ENCODE measurements at places on chromosomes 7 and 10.

DNA sequence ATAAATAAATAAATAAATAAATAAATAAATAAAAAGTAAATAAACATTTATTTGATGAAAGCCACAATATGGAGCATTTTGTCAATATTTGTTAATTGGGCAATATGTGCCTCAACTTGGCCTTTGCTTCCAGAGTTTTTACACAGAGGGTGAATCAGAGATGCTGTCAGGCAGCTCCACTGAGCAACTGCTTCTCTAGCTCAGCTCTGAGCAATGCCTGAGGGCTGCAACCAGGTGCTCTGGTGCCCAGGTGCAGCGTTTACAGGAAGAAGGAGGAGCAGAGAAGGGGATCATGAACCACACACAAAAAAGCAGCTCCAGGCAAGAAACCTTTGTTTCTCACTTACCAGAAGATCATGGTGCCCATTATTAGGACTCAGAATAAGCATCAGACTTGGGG is 876.2 kb upstream of the AUTS2 start:
- DNase-seq, result no peak

DNA sequence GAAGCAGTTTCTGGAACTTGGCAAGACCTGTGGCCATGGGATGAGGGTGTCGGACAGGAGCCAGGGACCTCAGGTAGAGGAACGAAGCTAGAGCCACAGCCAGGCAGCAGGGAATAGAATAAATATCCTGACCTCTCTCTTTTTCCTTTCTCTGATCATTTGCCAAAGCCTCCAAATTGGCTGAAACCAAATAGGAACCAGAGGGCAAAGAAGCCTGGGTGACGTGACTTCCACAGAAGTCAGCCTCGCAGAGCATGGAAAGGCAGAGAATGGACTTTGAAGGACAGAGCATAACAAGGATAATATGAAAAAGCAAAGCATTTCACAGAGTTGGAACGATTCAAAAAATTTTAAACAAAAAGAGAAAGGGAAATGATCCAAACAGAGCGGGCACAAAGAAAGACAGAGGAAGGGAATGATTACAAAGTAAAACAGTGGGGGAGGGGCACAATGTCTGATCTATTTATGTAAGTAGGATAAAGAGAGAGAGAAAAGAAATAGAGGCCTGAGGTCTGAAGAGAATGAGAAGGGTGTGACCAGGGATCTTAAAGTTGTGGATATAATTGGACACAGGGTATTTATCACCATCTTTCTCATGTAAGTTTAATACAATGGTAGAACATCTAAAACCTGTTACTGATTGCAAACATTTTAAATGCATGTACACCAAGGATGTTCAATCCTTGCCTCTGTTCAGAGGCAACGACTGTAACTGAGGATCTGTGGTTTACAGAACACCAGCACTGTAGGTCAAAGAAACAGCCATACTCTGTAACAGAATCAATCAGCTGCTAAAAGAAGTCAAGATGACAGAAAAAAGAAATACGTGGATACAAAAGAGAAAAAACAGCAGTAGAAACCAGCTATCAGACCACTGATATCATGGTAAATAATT is 4.5 kb upstream of the ZEB1 start:
- no peak for DNase-seq

GRCh38 chr7:18347170-18347569 is 148.4 kb upstream of the HDAC9 start:
- no peak for DNase-seq

GRCh38 chr10:51630640-51631005 is 68.8 kb downstream of the CSTF2T start:
- no peak for DNase-seq

DNA sequence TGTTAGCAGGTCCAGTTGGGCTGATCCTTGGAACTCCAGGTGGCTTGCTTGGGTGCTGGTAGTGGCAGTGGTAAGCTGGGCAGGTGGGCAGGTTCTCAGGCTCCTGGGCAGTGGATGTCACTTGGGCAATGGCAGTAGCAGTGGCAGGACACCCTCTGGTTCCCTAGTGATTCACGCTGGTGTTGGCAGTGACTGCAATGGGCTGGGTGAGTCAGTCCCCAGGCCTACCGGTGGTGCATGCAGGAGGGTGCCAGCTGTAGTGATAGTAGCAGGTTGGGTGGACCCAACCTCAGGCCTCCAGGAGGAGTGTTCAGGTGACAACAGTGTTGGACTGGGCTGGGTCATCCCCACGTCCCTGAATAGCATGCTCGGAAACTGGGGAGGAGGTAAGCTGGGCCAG is 189.2 kb downstream of the ZEB1 start:
- DNase-seq, result no peak

DNA sequence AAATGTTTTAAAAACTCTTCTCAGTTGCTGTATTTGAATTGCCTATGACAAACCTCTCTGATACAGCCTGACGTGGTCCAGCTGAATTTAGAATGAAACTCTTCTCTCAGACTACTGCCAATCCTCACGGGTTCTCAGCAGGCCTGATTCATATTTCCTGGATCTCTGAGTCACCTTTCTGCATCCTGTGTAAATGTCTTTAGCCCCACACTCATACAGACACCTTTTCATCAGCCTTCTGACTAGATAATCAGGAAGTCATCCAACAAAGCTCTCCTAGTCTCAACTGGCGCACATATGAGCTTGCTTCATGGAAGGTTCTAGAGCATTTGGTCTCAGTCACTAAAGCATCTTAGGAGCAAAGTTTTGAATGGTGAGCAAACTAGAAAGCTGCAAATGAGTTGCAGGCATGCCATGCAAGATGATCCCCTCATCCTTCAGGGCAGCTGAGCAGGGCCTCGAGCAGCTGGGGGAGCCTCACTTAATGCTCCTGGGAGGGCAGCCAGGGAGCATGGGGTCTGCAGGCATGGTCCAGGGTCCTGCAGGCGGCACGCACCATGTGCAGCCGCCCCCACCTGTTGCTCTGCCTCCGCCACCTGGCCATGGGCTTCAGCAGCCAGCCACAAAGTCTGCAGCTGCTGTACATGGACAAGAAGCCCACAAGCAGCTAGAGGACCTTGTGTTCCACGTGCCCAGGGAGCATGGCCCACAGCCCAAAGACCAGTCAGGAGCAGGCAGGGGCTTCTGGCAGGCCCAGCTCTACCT is 182.8 kb downstream of the ARHGAP12 start:
- peak; percentile 19 for DNase-seq

DNA sequence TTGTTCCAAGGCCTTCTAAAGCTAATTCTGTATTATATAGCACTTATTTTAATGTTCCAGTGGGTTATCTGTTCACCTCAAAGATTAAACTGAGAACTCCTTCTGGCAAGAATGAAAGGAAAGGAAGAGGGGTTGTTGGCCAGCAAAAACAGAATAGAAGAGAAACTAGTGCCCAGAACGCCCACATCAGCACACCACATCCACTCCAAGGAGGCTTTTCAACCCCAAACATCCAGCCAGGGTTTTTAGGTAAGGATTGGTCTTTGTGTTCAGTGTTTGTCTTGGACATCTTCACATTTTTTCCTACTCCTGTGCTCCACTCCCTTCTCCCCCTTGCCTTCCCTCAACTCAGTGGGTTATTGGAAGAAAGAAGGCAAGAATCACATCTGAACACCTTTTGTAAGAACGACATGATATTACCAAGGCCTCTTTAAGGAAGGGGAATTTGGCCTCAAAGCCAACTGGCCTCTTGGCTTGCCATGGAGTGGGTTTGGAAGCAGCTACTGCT is 55.8 kb downstream of the BICC1 start:
- no peak for DNase-seq

- peak; percentile 11 for DNase-seq
Observed at GRCh38 chr10:12350167-12350872, 973 bp downstream of the CAMK1D start.

DNA sequence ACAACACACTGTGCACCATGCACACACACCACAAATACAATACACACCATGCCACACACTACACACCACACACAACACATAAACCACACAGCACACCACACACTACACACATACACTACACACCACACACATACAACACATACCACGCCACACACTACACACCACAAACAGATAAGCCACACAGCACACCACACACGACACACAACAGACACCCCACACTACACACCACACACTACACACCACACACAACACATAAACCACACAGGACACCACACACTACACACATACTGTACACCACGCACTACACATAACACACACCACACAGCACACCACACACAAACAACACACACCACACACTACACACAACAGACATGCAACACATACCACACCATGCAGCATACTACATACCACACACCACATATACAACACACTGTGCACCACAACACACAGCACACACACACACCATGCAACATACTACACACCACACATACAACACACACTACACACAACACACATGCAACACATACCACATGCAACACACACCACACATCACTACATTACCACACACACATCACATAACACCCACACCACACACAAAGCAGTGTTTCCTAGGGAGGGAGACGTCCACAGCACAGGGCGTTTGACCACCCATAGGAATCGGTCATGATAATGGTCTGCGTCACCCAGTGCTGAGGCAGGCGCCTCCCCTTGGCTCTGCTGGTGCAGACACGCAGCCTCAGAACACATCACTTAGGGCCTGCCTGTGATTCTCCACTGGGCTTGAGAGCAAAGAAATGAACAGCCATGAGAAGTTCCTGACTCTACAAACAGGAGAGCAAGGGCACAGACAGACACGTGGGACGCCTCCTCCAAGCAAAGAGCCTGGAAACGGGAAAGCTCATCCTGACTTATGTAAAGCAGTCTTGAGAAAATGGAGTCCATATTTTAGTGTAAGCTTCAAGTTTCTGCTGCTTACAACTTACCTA is 458.3 kb downstream of the PTPRN2 start:
- no peak for DNase-seq

DNA sequence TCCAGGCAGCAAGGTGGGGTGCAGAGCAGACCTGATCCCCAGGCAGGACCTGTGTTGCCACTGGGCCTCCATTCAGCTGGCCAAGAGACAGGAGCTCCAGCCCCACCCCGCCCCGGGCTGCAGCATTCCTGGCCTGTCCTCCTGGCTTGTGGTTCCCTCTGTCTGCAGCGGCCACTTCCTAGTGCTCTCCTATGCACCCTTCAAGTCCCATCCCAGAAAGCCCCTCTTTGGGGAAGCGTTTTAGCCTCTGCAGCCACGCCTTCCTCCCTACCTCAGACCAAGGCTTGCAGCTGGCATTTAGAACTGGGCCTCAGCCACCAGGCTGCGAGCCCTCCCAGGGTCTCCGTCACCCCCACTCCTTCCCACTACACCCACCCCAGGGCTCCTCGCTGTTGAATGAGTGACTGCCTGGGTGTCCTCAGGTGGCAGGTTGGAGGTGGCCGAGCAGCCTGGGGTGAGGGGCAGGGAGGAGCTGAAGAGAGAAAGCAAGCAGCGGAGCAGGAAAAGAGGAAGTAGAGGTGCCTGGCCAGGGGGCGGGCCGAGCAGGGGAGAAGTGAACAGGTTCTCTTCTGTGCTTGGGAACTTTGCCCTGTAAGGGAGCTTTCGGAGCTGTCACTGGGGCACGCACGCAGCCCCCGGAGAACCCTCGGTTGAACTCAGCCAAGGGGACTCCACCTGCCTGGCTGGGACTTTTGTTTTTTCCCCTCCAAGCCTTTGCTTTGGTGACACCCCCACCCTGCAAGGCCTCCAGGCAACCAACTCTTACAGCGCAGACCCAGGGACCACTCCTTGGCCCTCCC is 109.1 kb upstream of the TNRC18 start:
- no peak for DNase-seq

DNA sequence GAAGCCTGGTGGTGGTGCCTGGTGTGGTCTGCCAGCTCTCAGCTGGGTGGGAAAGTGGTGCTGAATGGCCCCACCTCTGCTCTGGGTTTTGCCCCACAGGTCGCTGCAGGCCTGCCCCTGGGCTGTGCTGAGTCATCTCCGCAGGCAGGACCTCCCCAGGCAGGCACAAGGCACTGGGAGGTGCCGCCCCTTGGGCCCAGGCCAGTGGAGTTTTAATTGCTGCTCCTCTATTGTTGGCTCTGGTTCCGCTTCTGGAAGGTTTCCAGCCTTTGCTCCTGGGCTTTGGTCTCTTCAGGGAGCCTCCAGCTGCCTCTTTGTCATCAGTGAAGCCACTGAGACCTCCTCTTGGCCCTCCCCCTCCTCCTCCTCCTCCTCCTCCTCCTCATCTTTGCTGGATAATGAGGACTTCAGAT is 180.3 kb upstream of the GRB10 start:
- no peak for DNase-seq

Data from stimulated activated CD8-positive, alpha-beta memory T cell treated with anti-CD3 and anti-CD28 coated beads, Interleukin-4, amount 100 ng/mL, for 4 hours (primary cell).